ENCODE measurements at places on chromosomes 4 and X.

GRCh38 chr4:186015212-186015817, 53.6 kb upstream of the TLR3 start:
- no peak for DNase-seq

DNA sequence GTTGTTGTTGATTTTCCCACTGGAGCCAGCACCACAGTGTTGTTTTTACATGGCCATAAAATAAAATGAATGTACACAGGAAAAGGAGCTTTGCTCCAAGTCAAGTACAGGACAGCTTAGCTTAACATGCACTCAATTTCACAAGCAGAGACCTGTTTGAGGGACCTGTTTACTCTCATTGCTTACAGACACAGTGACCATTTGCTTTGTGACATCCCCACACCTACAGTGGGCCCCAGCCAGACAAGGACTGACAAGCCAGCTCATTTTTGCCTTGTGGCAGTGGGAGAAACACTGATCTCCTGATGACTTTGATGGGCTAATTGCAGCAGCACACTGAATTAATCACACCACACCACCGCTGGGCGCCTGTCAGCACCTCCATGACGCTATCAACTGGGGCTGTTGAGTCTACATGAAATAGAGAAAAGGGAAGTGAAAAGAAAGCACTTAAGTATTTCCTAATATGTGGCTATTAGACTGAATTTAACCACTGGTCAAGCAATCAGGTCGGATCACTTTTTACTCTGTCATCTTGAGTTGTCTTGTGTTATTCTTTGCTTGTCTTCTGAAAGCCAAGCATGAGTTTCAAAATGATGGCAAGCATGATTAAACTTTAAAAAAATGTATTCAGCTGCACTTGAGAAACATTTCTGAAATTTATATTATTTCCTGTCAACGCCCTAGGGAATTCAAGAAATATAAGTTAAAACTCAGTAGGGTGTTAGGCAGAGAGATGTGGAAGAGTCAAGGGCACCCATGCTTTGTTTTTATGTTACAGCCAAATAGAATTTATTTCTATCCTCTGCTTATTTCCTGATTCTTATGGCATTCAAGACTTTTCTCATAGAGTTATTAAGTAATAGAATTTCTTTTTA, 557.7 kb downstream of the RAB28 start:
- DNase-seq: no peak

GRCh38 chr4:186149872-186150271, 41.5 kb upstream of the CYP4V2 start:
- DNase-seq: peak; percentile 52

DNA sequence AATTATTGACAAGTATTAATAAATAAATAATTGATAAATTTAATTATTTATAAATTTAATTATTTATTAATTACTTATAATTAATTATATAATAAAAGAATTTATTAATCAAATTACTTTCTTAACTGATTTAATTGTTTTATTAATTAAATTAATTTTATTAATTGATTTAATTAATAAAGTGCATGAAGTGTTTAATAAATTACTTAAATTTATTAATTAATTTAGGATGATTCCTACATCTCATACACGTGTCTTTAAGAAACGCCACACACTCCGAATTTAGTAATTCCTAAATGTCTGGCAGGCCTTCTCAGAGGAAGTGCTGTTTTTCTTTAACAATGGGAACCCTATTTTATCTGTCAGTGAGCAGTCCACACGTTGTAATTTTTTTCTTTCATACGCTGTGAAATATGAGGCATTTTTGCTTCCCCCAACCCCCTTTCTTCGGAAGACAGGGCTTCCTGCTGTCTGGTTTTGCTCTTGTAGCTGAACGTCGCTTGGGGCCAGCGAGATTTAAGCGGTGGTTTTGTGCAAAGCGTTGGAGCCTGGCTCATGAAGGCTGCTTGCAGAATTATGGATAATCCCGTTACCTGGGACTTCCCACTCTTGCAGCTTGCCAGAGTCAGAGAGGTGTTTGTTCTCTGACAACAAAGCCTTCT, 46.8 kb downstream of the CRLF2 start:
- DNase-seq: peak; percentile 45

Data from hepatocyte (in vitro differentiated cells).